DMS153 (cell line): ENCODE measurements at places on chromosomes 3 and 15.

GRCh38 chr15:55282284-55282833 is 7.3 kb downstream of the RAB27A start:
- DNase-seq: no peak

DNA sequence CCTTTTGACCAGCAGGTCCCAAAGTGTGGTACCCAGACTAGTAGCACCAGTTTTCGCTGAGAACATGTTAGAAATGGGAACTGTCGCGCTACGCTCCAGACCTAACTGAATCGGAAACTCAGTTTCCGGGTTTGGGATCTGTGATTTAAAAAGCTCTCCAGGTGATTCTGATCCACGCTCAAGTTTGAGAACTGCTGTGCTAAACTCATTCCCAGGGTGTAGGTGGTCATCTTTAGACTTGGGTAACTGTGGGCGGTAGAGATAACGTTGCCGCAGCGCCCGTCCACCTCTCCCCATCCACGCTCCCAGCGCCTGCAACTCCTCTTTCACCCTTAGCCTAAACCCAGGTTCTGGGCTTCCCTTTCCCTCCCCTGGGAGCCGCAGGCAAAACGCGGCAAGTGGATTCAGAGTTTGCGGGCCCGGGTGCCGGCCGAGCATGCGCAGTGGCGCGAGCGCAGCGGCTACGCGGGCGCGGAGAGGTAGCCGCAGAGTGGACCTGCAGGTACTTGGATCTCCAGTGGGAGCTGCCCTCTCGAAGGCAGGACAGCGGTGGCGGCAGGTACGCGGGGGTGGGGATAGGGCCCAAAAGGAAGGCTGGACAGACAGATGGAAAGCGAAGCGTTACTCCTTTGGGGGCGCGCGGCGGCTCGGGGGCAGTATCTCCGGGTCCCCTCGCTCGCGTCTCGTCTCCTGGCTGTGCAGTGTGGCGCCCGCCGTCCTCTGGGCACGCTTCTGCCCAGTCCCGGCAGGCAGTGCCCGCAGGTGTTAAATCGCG is at the start of gene PLS1:
PLS1 (plus strand) TSS at position 443 of the 775 bp plus-strand sequence. CDS start 67,845 bp downstream, outside the sequence.
- DNase-seq: peak; percentile 92

DNA sequence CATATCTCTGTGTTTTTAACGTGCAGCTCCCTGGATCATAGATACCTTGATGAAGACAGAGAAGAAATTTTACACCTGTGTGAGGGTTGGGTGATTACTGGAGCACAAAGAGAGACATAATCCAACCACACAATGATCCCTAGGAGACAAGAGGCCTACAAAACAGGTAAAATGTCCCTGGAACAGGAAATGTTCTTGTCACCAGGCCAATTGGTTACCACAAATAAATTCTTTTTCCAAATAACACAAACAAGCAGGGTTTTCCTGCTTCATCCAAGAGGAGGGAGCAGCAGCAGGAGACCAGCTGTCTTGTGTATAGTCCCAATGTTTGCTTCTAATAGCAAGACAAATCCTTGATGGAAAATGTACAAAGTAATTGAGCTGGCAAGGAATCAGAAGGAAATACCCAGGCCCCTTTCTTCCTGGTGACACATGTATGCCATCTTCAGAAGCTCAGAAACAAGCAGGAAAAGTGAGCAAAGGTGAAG is 1.4 kb downstream of the MGLL start:
- peak; percentile 86 for DNase-seq

- DNase-seq: peak; percentile 91
Measured at GRCh38 chr3:42600111-42600957, at the start of gene NKTR. NKTR (plus strand) TSS chr3:42600686; CDS start chr3:42601007, 321 bp downstream.

GRCh38 chr15:65385870-65386258 is 8.1 kb upstream of the IGDCC3 start:
- no peak for DNase-seq

DNA sequence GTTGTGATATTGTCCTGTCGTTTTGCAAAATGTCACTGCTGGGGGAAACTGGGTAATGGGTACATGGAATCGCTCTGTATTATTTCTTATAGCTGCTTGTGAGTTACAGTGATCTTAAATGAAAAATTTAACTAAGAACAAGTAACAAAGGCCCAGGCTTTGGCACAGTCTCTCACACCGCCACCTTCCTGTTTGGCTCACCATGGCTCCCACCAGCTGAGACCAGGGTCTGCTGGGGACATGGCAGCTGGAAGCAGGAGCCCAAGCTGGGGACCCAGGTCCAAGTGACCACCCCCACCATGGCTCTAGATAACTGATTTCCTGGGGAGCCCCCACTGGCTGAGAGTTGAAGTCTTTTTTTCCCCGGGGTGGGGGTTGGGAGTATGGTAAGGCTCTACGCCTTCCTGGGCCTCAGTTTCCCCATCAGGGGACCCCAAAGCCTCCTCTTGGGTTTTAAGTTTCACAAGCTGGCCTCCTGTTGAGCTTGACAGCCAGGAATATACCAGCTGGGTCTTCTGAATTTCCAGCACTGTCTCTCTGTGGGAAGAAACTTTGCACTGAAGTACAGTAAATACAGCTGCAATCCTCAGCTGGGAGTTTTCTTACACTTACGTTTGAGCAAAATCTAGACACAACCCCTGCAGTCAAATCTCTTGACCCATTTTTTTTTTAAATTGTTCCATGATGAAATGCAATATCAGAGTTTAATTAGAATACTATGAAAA is 26.1 kb downstream of the ABTB1 start:
- no peak for DNase-seq

DNA sequence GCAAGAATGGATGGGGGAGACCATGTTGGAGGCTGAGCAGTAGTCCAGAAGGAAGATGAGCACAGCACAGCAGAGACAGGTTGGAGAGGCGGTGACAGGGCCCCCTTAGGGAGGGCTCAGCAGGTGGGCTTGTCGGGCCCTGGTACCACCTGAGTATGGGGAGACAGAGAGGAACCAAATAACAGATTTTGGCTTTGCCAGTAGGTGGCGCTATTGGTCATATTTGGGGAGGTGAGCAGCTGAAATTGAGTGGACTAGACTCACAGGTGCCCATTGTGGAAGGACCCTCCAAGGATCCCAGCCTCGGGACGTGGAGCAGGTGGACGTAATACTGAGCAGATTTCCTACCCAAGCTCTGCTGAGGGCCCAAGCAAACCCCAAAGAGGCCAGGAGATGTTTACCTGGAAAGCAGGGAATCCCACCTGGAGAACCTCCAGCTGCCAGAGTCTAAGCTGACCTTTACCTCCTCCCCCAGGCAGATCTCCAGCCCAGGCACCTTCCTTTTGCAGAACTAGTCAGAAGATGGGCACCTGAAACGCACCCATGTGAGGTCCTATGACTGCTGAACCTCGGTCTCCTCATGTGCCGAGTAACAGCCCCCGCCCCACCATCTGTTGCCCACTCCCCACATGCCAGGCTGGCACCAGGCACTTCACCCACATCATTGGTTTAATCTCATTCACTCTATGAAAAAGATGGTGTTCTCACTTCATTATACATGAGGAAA is 24.6 kb upstream of the CORO2B start:
- peak; percentile 13 for DNase-seq

GRCh38 chr3:11878837-11879236 is 32.2 kb upstream of the TAMM41 start:
- no peak for DNase-seq

- no peak for DNase-seq
Measured at GRCh38 chr3:39819899-39820298, 10.5 kb downstream of the MYRIP start.

DNA sequence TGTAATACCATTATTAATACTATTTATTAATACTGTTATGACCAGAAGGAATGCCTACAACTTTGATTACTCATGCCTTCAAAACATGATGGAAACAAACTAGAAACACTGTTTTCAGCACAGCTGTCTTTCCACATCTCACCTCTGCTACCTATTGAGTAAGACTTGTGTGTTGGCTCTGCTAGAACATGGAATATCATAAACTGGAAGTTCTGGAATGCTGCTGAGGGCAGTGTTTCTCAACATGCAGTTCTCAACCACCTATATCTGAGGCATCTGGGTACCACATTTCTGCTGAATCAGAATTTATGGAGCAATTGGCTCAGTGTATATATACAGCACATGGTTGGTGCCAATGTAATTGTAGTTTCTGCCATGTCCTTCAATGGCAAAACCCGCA is 392.1 kb downstream of the TUSC7 start:
- DNase-seq: no peak

GRCh38 chr3:156050918-156051317 is 69.5 kb upstream of the KCNAB1 start:
- no peak for DNase-seq

GRCh38 chr15:41801850-41802455 is 25.9 kb upstream of the JMJD7 start:
- no peak for DNase-seq

DNA sequence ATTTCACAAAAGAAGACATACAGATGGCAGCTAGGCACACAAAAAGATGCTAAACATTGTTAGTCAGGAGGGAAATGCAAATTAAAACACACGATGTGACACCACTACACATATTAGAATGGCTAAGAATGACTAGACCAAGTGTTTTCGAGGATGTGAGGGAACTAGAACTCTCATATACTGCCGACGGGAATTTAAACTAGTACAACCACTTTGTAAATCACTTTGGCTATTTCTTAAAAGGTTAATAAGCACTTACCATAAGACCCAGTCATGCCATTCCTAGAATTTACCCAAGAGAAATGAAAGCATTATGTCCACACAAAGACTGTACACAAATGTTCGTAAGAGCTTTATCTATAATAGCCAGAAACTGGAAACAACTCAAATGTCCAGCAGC is 5.6 kb downstream of the CEP70 start:
- DNase-seq: no peak

DNA sequence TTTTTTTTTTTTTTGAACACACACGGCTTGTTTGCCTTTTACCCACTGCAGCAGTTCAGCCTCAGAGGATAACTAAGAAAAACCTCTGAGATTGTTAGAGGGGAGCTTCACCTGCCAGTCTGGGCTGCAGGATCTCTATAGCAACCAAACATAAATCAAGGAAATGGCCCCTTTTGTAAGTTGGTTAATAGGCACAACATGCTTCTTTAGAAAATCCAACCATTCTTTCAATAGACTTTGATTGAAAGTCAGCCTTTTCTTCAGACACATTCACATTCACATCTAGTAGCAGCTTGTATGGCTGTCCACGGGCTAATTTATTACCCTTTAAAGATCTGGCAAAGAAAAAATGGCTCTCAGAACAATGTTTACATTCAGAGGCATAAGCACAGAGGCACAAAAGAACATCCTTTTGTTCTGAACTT is 136.6 kb upstream of the RARB start:
- DNase-seq: no peak

DNA sequence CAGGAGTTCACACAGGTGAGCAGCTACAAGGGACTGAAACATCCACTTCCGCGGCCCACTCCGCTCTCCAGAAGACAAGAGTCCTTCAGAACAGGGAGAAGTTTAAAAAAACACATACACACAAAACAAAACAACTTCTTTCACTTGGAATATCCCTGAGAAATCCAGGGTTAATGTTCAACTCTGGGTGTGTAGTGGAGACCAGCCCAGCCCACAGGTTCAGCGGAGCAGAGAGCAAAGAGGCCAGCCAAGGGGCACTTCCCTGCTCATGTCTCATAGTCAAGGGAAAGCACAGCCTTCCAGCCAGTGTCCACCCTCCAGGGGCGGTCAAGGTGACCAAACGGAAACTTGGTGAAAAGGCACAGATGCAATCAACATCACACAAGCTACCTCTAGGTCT is 41.6 kb downstream of the WNT5A start:
- DNase-seq: no peak

DNA sequence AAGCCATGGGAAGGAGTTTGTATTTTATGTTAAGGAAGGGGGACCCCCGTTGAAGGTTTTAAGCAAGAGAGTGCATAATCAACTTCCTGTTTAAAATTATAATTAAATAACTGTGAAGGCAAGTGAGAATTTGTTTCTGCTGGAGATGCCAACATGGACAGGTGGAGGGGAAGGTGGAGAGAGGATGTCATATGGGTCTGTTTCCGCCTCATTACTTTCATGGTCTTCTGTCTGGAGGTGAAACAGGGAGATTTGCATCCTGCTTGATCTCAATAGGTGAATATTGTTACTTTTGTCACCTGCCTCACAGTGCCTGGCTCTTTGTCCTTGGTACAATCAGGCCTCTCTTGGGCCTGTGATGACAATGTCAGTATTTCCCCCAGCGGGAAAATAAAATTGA is 300.6 kb upstream of the LMCD1 start:
- peak; percentile 32 for DNase-seq

DNA sequence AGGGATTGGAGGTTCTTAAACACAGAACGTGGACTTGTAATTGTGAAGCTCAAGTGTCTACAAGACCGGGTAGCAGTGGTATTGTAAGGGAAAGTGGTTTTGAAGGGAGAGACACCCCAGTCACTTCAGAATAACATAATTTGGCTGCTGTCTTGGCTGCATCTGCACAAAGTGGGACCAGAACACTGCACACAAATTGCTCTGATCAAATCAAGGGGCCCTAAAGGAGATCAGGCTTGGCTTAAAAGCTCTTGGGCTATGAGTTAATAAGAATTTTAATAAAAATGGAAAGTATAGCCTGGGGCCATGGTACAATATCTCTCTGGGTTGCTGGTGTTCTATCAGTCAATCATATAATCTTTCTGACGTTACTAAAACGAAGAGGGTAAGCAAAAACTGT is 356.1 kb upstream of the ICE2 start:
- DNase-seq: no peak

DNA sequence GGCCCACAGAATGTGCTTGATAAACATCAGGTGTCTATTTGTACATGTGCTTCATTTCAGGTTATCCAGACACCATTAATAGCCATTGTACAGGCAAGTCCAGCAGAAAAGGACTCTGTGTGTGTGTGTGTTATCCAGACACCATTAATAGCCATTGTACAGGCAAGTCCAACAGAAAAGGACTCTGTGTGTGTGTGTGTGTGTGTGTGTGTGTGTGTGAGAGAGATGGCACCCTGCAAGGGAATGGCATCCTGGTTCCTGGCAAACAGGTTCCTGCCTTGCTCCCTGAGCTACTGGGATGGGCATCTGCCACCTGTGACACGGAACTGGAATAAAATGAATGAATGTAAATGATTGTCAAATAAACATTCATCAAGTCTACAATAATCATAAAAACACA is 11.7 kb downstream of the SUCLG2 start:
- no peak for DNase-seq

GRCh38 chr3:180116658-180117057 is 79.9 kb upstream of the PEX5L start:
- DNase-seq: no peak

DNA sequence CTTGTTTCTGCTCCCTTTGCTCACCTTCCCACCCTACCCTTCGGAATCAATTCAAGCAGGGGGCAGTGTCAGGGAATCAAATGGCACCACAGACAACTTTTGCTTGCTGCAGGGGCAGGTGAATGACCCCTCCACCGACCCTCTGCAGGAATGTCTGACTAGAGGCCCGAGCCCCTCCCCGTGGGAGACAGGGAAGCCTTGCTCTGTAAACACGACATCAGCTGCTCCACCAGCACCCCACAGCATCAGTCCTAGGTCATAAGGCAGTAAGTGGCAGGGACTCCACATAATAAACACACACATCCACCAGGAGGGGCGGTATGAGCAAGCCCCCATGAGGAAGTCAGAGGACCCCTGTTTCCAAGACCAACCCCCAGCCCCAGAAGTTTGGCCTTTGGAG is 2.0 kb upstream of the SLC26A6 start:
- DNase-seq: no peak
